Breast epithelium (tissue), 4 donors: ENCODE measurements at places on chromosomes 5 and 9. TPM values are rescaled to one million over a fixed set of nuclear protein-coding genes. Genes with fewer than 3 reads are reported as not detected.

PTRH1 gene
- total RNA-seq = 26.2 TPM

FAM120A gene
- 71.0 TPM for total RNA-seq

ERAP2 gene
- total RNA-seq = 11.0 TPM

ENTPD2 gene
- 6.7 TPM for total RNA-seq

NR2F1 gene
- total RNA-seq = 63.6 TPM

FOXD1 gene
- total RNA-seq = not detected

POLR1E gene
- total RNA-seq = 33.9 TPM

MOB3B gene
- total RNA-seq = 13.1 TPM

CCNJL gene
- 0.32 TPM for total RNA-seq

SLC6A7 gene
- total RNA-seq = 0.15 TPM

IFNK gene
- not detected for total RNA-seq

GRIN3A gene
- total RNA-seq = 0.15 TPM
